ENCODE measurements at places on chromosomes 13 and 19.

GRCh38 chr13:75079226-75079625 lies 402.7 kb downstream of the TBC1D4 start:
- no peak for DNase-seq

DNA sequence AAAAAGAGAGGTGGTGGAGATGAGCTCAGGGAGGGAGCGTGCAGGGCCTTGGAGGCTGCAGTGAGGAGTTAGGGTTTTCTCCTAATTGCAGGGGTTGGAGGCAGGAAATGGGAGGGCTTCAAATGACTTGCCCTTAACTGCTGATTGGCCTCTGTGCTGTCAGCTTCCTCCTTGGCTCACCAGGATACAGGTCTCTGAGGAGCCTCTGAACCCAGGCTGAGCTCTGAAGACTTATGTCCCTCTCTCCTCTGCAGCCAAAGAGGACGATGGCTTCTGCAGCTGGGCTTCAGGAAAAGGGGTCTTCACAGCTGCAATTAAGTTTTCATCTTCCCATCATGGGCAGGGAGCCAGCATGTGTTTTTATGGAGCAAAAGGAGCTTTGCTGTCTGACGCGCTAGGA lies 6.7 kb upstream of the RANBP3 start:
- DNase-seq, result no peak

GRCh38 chr13:97004886-97005285 lies 10.6 kb upstream of the OXGR1 start:
- no peak for DNase-seq

DNA sequence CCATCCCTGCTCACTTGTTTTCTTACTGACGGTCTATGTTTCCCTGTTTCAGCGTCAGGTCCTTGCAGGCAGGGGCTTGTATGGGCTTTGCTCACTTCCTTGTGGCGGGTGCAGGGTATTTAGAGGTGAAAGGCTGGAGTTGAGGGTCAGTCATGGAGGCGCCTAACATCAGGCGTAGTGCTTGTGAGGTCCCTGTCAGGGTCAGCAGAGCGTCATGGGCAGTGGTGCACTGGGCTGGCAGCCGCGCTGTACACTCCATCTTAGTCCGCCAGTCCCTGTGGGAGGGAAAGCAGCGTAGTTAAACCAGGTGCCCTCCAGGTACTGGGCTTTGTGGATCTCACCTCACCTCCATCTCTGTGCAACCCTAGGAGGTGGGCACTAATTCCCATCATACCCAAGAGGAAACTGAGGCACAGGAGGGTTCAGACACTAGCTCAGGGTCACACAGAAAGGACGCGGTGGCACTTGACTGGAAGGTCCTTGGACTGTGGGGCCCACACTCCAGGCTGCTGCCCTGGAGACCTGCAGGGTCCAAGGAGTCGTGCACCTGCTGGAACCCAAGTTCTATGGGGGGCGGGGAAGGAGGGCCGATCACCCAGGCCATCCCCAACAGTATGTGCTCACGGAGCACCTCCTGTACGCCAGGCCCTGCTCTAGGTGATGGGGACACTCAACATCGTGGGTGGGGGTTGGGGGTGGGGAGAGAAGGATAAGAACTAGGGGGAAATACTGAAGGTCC lies 4.6 kb downstream of the GRAMD1A start:
- no peak for DNase-seq

GRCh38 chr13:39132286-39133230 lies 94.3 kb downstream of the NHLRC3 start:
- no peak for DNase-seq

- DNase-seq, result peak; percentile 78
Observed at GRCh38 chr13:92175330-92175729, 776.9 kb downstream of the GPC5 start.

GRCh38 chr19:1837222-1837565 lies 11.1 kb downstream of the REXO1 start:
- DNase-seq, result no peak

- DNase-seq, result no peak
Observed at GRCh38 chr13:91785431-91786119, 387.2 kb downstream of the GPC5 start.

DNA sequence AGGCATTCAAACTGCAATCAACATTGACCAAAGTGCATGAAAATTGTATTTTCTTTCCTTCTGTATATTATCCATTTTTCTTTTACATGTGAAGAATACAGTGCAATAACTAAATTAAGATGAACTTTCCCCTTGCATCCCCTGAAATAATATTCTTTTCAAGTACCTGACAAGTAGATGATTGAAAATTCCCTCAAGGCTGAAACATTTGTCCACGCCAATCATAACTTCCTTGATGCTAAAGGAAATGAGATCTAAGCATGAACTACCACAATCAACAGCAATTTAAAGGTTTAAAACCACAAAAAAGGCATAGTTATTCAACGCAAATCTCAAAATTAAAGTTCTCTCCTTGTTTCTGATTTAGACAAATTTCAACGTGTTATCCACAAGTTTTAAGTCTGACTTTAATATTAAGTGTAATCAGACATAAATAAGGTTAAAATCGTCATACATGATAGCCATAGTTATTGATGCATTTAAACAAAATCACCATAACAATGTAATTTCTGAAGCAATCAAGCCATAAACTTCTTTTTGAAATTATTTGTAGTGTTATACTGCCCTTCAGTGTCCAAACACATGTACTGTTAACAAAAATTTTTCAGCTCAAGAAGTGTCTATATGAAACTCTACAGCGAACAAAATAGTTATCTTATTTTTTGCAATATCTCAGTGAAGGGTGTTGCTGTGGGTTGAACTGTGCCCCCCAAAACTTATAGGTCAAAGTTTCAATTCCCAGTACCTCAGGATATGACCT lies 169.5 kb downstream of the DCLK1 start:
- no peak for DNase-seq

DNA sequence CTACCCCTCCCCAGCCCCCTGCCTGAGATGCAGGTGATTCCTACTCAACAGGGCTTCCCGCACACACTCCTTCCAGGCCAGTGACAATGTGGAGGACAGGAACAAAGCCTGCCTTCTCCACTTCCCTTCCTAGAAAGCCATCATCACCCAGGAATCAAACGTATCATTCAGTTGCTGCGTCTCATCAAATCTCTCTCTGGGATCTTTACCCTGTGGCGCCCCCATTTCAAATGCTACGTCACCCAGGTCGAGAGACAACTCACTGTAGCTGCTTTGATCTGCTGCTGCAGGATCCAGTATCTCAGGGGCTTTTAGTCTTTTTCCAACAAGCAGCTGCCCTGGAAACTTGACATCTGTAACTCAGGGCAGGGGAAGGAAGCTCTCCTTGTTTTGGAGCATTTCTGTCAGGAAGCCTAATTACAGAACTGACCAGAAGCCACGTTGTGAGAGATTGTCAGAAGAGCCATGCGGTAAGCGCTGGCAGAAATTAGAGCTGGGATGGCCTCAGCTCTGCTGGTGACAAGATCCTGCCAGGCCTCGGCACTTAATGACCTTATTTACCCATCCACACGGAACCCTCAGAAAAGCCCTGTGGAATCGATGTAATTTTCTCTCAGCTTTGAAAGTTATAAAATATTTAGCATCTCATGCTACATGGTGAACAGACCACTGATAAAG lies 140.5 kb downstream of the STK24 start:
- DNase-seq, result no peak

- no peak for DNase-seq
Observed at GRCh38 chr13:27601803-27602202, 18.5 kb downstream of the LNX2 start.

GRCh38 chr13:44052780-44053184 lies 173.1 kb downstream of the LACC1 start:
- no peak for DNase-seq

DNA sequence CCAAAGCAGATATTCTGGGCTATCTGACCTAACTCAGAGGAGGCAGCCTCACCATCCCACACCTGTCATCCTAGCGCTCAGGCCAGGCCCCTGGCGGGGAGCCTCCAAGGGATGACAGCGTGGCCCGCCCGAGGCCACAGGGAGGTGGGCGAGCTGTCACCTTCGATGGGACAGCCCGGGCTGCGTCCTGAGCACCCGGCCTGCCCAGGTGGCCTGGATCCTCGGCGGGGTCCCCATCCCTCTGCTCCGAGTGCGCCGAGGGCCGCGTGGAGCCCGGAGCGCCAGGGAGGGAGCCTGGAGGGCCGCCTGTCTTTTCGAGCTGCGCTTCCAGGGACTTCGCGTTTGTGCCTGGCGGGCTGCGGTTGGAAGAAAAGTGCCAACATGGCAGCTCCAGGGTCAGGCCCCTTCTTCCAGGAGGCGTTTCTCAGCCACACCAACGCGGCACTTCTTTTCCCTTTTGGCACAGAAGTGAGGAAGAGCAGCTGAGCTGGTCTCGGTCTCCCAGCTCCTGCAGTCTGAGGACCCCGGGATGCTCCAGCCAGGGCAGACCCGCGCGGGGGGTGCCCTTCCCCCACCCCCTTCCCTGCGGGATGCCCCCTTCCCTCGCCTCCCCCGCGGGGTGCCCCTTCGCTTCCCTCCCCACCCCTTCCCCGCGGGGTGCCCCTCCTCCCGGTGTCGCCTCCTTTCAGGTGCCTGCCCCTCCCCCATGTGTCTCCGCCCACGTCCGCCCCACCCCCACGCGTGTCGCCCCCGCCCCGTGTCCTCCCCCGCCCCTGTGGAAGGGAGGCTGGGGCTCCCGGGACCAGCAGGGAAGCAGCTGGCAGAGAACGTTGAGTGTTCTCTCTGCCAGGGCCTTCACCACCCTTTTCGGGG lies 42.3 kb downstream of the GJA3 start:
- peak; percentile 79 for DNase-seq

- no peak for DNase-seq
Observed at GRCh38 chr13:42137856-42138537, 89.5 kb downstream of the DGKH start.

DNA sequence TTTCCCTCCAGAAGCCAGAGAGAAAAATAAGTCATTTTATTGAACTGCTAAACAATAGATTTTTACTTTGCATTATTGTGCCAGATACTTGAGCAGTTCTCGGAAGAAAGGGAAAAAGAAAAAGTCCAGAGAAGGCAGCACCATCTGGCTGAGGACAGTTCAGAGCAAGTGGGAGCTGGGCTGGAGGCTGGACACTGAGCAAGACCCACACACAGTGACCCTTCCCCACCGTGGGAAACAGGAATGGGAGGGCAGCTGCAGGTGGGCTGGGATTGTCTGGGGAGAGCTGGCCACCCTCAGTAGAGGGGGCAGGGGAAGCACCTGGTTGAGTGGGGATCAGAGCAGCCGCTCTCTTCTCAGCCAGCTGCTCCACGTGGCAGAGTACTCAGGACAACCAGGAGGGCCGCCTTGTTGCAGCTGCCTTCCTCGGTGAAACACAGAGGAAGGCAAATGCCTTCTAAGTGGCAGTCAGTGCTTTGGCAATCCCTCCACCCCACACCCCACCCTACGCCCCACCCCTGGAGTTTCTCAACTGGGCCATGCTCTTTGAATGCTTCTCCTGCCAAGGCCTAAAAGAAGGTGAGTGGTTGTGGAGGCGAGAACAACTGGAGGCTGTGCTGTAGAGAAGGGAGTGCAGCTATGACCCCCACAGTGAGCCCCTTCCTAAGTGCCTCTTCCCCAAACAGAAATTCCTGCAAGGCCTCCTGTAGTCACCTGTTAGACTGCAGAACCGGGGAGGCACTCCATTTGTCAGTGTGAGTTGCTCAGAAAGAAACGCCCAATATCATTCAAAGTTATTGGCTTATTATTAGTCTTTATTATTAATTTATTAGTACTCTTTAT lies 179.3 kb downstream of the ZIC5 start:
- DNase-seq, result no peak

GRCh38 chr13:37617173-37617572 lies 18.6 kb upstream of the POSTN start:
- no peak for DNase-seq

GRCh38 chr13:102322211-102322610 lies 79.6 kb downstream of the FGF14 start:
- no peak for DNase-seq

DNA sequence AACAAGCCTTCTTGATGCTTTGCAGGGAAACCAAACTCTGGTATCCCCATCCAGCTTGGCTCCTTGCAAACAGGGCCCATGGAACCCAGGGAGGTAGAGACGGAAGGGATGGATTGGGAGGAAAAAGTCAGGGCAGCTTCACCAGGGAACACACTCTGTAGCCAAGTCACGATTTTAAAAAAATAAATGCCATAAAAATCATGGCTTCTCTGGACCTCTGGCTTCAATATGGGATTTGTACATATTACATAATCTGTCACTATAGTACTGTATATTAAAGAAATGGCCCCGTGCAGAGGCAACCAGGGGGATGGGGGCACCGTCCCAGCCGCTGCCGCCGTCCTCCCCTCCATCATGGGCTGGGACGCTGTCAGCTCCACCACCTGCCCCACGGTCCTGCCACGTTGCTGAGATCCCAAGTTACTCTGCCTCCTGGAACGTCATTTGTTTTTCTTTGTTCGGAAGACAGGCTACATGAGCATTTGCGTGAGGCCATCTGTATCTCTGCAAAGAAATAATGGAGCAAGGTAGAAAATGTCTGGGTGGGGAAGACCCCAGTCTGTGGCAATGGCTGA lies 313.3 kb downstream of the ZNF536 start:
- no peak for DNase-seq

DNA sequence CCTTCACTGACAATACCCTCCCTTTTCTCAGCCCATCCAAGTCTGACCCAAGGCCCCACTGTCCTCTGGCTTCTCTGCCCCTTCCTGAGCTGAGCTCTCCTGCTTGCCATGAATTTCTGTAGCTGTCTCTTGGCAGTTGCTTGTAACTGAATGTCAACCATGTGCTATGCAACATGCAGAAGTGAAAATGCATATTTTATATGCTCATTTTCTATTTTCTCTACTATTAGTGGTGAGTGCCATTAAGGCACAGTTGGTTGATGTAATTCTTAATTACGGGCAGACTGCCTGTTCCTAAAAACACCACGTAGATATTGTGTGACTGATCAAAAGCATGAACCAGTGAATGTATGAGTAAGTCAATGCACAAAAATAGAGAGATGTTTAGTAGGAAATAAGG lies 29.6 kb downstream of the TNFSF11 start:
- no peak for DNase-seq

GRCh38 chr13:96398486-96398885 lies 308.6 kb downstream of the HS6ST3 start:
- DNase-seq, result no peak

DNA sequence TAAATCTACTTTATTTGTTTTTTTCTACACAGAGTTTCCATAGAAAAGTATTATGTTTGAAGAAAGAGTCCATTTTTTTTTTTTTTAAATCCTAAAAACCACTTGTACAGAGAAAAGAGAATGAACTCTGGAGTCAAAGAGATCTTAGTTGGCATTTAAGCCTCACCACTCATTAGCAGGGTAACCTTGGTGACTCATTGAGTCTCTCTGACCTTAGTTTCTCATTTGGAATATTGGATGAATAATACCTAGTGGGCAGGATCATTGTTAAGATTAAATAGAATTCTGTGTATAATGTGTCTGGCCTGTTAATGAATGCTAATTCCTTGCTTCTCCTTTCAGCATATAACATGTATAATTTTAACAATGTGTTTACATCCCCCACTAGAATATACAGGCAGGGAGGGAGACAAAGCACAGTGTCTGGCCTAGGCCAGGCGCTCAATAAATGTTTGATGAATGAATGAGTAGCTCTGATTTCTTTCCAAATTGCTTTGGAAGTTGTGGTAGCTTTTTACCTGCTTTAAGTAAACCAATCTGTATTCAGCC lies 48.7 kb upstream of the MYCBP2 start:
- no peak for DNase-seq

GRCh38 chr13:74205313-74205690 lies 71.1 kb upstream of the KLF12 start:
- DNase-seq, result no peak

GRCh38 chr13:113187263-113187669 lies 21.2 kb downstream of the PCID2 start:
- peak; percentile 72 for DNase-seq
